ENCODE measurements at places on chromosomes 12 and 14.

DNA sequence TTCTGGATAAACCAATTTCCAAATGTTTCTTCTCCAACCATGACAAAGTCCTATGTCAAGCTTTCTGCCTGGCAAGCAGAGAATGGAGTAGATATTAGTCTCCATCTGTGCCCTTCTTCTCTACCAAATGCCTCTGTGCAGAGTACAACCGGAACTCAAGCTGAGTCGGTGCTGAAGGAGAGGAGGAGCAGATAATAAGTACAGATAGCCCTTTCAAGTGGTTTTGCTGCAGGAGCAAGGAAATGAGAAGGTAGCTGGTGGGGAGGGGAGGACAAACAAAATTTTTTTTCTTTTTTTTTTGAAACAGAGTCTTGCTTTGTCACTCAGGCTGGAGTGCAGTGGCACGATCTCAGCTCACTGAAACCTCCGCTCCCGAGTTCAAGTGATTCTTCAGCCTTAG is 14.2 kb upstream of the HELB start:
- DNase-seq: peak; percentile 25

- DNase-seq: peak; percentile 47
These were observed at the start of gene SLC22A17 for GRCh38 chr14:23352506-23353432. SLC22A17 (minus strand) TSS chr14:23352887.

DNA sequence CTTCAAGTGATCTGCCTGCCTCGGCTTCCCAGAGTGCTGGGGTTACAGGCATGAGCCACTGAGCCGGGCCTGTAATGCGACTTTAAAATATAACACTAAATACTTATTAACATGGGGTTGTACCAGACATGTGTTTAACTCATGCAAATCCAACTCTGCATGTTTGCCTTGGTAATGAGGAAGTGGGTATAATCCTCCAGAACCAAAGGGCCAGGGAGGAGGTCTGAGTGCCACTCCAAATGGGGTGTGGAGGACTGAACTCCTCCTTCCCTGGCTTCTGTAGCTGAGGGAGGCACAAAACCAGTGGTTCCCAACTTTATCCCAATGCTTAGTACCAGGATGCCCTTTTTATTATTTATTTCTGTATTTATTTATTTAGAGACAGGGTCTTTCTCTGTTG is 61.6 kb upstream of the MED13L start:
- no peak for DNase-seq

DNA sequence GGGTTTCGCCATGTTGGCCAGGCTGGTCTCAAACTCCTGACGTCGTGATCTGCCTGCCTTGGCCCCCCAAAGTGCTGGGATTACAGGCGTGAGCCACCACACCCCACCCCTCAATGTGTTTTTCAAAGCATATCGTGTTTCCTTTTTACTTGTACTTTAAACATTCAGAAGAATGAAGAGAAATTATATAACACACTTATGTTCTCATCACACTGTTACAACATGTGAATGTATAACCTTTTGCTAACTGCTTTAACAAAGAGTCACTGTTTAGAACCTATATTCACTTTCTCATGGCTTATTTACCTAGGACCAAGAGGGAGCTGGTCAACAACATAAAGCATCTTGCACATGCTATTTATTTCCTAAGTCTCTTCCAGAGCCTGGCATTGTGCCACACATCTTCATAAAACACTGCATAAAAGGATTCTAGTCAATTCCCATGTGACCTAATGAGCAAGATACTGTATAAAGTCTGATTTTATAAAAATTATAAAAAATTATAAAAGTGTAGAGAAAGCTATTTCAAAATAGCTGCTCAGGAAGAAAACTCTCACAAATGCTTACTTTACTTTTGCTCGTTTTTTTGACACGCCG is 16.0 kb upstream of the ACTR6 start:
- no peak for DNase-seq

DNA sequence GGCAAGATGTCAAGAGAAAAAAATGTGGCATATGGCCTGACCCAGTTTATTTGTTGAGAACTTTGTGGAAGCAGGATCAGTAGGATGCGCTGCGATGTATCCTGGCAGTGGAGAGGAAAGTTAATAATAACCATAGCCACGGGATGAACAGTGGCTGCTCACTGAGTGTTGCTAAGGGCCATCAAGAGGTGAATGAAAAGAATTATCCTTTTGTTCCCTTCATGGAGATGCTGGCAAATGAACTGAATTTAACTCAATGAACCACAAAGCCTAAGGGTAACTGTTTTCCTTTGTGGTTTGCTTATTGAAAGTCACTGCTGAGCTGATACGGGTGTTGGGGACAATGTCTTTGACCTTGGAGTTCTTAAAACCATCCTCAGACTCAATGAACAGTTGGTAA is 476.5 kb downstream of the APAF1 start:
- DNase-seq: no peak

- no peak for DNase-seq
These were observed 660 bp upstream of the MCRS1 start for GRCh38 chr12:49568442-49569162.

DNA sequence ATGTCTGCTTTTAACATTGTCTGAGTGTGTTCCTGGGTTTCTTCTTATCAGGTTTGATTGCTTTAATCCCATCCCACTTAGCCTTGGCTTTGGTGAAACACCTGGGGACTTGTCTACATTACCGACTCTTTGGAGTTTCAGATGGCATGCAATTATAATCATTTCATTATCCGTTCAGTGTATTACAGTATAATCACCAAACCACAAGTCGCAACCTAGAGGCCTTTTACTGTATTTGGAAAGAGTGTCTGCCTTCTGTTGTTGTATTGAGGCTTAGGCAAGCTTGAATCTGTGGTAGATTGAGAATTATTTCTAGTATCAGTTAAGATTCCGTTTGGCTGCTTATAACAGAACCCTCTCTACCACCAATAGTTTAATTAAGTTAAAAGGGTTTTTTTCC is 103.9 kb downstream of the TGFB3 start:
- DNase-seq: no peak

Measured in stimulated activated CD4-positive, alpha-beta T cell treated with anti-CD3 and anti-CD28 coated beads, TNF-alpha, amount 100 ng/mL, for 24 hours (primary cell).